LHCN-M2 (cell line): ENCODE measurements at places on chromosomes 11 and 22. TPM values are rescaled to one million over a fixed set of nuclear protein-coding genes. Genes with fewer than 3 reads are reported as not detected.

DNA sequence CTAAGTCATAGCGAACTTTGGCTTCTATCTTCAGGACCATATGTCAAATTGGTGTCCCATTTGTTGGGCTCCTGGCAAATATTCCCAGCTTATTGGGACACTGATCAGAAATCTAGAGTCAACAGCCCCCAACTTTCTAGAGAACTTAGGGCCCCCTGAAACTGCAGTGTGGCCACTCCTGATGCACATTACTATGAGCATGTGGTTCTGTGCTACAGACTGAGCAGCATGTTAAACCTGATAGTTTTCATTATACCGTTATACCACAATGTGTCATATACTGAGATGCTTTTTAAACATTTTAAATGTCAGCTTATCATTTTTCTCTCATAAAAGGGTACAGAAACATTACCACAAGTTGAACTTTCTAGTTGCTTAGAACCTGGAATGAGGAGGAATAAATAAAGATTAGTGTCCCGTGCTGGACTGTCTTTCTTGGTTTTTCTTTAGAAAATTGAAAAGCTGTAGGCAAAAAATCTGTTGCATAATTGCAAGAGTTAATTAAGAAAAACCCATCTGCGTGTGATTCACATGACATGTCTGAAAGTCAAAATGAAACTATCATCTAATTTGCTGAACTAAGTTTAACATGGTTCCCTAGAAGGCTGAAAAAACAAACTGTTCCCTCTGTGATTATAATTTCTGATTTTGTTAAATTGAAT is 16.4 kb upstream of the CTSC start:
- DNase-seq = no peak

DNA sequence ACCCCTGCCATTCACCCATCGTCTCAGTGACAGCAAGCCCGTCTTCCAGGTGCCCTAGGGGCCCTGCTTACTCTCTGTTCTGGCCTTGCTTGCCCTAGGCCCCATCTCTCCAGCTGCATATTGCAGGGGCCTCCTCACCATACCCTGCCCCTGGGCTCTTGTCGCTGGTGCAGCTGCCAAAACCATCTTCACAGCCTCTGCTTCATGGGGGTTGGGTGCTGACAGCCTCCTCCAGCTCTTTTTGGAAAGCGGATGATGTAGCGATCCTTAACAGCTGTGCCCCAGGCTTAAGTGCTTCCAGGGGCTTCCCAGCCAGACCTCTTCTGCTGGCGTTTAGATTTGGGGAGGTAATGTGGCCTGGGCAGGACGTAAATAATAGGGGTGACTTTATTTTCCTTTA is 61.2 kb upstream of the SUSD2 start:
- no peak for DNase-seq

DNA sequence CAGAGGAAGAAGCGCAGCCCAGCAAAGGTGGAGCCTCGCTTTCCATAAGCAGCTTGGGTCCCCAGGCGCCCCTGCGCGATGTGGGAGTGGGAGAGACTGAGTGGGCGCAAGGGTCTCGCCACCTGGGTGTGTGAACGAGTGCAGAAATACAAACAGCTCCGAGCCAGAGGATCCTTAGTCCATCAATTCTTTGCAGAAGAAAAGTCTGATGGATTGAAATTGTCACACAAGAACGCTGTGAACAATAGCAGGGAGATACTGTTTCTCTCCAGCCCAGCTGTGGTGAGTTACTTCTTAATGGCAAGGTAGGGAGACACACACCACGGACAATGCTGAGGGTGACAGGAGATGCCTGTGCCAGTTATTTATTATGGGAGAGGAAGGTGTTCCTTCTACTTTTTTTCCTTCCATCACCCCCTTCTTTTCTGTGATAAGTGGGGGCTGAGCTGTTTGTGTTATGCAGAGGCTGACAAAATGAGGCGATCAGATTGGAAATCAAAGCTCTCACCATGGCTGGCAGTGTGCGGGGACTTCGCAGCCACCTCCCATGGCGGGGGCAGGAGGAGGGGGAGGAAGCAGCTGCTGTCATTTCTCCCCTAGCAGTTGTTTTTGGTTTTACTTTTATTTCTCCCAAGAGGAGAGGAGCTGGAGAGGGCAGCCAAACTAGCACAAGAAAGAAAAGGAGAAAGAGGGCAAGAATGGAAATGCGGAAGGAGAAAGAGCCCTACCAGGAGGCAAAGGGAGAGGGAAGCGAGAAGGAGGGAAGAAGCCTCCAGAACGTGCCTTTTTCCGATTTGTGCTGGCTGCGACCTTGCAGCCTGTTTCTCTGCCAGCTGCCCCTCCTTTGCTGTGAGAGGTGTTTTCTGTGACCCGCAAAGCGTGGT is 755.8 kb downstream of the NTM start:
- DNase-seq = peak; percentile 91

- DNase-seq = no peak
Observed at GRCh38 chr22:49021131-49021925, 806.3 kb downstream of the BRD1 start.

DNA sequence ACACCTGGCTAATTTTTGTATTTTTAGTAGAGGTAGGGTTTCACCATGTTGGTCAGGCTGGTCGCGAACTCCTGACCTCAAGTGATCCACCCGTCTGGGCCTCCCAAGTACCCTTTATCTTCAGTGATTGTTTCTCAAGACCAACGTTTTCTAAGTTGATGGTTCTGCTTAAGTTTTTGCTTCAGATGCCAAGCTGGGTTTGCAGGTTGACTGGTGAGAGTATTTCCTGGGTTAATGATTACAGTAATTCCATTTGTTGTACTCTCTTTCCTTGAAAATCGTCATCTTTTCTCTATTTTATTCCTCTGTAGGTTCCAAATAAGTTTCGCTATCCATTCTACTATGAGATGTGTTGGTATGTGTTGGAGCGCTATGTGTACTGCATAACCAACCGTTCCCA is 38.5 kb upstream of the GRK2 start:
- DNase-seq = no peak

The CCDC85B gene
- 91.2 and 95.5 TPM in 2 replicates for total RNA-seq

The TRIM51 gene
- total RNA-seq = not detected in 2 replicates

DNA sequence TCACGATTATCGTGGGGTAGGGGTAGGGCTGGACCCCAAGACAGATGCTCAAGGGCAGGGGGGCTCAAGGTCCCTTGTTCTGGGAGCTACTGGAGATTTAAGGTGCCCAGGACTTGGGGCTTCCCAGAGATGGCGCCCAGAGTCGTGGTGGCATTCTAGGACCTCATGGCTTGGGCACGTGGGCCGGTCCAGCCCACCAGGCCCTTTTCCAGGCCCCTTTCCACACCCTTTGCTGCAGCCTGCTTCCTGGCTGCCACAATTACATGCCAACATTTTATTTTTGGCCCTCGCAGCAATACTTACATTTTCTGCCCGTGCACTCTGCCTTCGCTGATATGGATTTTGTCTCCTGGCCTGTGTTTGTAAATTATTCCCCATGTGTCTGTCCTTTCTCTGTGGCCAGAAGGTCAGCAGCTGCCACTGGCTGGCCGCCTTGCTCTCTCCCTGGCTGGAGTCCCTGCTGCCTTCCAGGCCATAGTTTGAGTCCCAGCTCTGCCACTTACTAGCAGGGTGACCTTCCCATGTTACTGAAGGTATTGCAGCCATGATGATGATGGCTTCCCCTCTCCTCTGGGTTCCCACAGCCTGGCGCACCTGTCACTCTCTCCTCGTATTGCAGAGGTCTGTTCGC is 11.2 kb downstream of the MB start:
- no peak for DNase-seq

DNA sequence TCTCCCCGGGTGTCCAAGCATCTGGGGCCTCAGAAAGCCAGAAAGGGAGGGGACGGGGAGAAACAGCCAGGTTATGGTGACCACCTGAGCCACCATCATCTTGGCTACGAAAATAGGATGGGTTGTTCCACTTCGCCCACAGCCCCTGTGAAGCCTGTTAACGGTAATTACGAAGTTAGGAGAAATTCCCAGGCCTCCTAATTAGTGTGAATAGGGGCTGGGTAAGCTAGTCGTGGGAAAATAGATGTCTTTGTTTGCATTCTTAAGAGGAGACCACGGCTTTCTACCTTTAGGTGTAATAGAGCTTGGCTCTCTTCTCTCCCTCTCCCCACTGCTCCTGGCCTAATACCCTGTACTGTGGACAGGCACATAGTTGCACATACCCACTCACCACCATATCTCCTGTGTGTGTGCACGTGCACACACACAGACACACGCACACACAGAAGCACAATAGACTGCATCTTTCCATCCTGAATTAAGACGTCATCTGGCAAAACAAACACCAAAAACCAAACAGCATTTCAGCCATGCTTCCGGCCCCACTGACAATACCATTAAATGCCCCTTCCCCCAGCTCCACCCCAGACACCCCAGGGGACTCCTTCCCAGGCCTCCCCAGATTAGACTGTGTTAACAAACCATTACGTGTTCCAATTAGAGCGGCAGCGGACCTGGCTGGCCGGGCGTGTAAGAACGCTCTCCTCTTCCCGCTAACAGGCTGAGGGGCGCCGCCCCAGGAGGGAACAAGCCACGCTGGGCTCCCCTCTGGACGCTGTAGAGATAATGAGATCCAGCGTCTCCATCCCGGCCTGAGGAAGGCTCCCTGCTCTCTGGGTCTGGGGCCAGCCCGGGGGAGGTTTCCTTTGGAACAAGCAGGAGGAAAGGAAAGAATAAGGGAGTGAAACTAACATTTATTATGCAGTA is 72.8 kb downstream of the TP53I11 start:
- DNase-seq = no peak

GRCh38 chr11:130318031-130318673 is 3.4 kb upstream of the ZBTB44 start:
- no peak for DNase-seq

GRCh38 chr11:536841-537621 is at the start of gene LRRC56:
Gene LRRC56 (plus strand): TSS chr11:537527. CDS start chr11:540685, 3,158 bp downstream.
- no peak for DNase-seq

DNA sequence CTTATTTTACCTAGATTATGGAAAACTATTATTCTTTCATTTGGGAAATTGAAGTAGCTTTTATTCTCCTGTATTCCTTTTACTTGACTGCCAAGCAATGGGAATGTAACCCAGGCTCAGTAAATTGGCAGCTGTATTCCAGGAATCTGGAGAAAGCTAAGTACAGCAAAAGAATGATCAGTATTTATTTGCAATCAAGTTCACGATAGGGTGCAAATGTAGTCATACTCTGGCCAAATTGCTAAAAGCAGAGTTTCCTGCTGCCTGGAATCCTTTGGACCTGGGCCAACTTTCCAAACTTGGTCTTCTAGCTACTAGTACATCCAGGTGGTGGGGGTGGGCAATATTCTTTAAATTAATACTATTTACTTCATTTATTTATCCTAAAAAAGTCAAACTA is 286.0 kb upstream of the CTSC start:
- no peak for DNase-seq

DNA sequence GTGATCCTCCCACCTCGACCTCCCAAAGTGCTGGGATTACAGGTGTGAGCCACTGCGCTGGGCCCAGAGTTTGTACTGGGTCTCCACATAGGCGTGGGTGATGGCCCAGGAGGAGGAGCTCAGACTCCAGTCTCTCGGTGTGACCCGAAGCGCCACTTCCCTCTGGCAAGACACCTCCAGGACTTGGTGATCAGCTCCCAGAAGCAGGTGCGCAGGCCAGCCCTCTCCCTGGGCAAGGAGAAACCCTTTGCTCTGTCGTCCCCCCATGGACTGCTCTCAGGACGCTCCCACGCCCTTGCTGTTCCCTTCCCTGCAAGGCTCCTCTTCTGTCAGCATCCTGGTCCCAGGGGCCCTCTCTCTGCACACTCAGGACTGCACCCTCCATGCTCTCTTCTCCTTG is 5.5 kb upstream of the YPEL1 start:
- DNase-seq = no peak

- DNase-seq = no peak
Observed at GRCh38 chr22:49469896-49470740, 357.6 kb downstream of the BRD1 start.

DNA sequence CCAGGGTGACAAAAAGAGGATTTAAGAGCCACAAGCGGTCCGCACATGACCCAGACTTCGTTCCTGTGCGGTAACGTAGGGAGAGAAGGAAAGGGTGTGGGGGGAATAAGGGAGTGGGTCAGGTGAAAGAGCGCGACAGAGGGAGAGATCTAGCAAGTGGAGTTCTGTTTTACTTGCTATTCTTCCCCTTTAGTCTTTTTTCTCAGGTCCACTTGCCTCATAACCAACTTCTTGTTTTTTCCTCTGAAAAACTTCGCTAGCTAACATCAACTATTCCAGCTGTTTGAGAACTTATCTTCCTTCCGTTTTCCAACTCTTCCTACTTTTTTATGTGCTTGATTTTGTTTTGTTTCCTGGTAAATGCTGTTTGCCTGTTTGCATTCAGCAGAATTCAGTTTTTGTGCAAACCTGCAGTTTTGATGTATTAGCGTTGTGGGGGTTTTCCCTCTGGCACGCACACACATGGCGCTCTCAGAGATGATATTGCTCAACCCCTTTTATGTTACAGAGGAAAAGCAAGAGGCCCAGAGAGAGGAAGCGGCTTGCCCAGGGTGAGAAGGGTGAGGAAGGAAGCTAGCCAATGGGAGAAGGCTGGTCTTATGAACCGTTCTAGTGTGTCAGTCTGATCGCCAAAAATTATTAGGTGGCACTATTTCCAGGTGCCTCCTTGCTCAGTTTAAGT is 592 bp upstream of the CTSC start:
- DNase-seq = peak; percentile 47

GRCh38 chr22:50738649-50739227 is 734 bp downstream of the ACR start:
- no peak for DNase-seq

The GTF2H1 gene
- 74.3 and 74.6 TPM in 2 replicates for total RNA-seq

- peak; percentile 54 for DNase-seq
Observed at GRCh38 chr22:50656122-50657070, 16.2 kb upstream of the SHANK3 start.

- no peak for DNase-seq
Observed at GRCh38 chr11:60672255-60672654, 27.2 kb upstream of the MS4A8 start.

DNA sequence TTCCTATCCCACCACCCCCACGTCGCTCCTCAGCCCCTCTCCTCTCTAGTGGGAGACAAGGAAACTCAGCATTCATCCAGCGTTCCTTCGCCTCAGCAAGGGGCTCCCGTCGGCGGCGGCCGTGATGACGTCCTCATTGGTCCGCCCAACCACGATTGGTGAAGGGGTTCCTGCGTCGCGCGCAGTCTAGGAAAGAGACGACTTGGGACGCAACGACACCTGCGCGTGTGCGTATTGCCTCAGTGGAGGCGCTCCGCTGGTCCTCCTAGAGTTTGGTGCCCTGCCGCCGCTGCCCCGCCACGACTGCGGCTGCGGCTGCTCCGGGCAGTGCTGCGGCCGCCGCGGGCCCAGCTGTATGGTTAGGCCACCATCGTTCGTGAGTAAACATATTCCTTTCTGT is 56.6 kb downstream of the CCDC81 start:
- no peak for DNase-seq

- DNase-seq = no peak
Observed at GRCh38 chr11:14751975-14752407, 108.4 kb downstream of the PDE3B start.
